Kasumi-1 (cell line): ENCODE measurements at places on chromosomes 7 and 10.

DNA sequence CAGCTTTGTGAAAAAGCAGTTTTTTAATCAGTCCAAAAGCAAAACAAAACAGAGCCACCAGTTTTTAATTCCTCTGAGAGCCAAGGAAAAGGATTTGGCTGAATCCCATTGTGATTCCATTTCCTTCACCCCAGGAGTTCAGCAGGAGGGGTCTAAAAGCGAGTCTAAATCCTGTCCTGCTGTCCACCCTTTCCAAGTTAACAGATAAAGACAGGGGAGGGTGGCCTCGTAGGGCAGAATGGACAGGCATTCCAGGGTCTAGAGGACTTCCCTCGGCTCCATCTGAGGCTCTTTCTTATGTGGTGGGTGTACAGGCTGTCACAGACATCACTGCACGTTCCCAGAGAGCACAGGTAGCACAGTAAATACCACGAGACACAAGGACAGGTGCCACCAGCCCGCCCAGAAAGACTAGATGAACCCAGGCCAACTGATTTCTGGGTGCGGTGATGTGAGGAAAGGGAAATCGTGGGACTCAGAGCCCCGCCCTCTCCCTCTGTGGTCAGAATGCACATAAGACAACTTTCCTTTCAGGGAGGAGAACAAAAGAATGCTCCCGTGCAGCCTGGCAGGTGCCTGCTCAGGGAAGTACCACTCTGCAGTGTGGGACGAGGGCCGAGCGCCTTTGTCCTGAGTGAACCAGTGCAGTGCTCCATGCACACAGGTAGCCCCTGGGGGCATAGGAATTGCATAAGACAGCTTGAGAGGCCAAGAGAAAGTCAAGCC lies 119.7 kb downstream of the ABLIM1 start:
- no peak for DNase-seq

GRCh38 chr7:2306688-2307087 lies 7.6 kb downstream of the SNX8 start:
- no peak for DNase-seq

- no peak for DNase-seq
Observed at GRCh38 chr10:43305876-43306275, 39.0 kb upstream of the RASGEF1A start.

DNA sequence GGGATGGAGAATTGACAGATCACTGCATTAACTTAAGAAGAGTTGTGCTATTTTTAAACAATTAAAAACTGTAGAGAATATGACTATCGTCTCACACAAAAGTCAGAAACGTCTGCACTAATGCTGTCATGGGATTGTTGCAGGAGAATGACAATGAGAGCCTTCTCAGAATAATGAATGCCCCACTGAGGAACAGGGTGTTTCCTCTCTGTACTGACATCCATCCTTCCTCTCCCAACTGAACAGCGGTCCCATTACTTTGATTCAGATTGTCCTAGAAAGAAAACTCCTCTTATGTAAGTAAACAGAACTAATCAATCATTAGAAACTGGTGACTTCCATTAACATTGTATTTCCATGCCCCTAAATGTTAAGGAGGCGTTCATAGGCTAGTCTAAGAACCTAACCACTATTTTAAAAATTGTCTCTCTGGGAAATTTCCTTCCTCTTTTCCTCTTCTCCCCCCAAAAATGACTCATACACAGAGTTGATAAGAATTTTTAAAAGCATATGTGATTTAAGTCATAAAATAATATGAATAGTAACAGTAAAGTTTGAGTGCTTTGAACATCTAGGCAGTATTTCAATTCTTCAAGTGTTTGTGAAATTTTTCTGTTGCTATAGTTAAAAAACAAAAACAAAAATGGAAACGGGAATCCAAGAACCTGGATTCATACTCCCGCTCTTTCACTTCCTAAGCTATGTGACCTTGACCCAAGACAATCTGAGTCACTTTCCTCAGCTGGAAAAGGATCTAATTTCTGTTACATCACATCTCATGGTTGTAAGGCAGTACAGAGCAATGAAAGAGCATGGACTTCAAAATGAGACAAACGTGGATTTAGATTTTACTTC lies 12.7 kb upstream of the MACC1 start:
- no peak for DNase-seq

DNA sequence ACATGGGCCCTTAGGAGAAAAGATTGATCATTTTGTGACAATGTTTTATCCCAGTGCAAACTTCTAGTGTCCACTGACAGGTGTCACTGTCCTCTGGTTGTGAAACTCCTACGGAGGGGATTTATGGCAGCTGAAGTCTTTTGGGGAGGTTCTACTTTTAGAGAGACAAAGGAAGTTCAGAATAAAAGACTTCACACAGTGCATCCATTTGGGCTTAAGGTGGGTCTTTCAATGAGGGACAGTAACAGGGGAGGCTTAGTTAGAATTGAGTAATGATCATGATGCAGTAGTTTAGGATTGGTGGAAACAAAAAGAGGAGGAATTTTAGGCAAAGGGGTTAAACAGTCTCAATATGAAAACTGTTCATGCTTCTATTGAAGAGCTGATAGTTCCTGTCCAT lies 501.1 kb upstream of the NRP1 start:
- DNase-seq: no peak

DNA sequence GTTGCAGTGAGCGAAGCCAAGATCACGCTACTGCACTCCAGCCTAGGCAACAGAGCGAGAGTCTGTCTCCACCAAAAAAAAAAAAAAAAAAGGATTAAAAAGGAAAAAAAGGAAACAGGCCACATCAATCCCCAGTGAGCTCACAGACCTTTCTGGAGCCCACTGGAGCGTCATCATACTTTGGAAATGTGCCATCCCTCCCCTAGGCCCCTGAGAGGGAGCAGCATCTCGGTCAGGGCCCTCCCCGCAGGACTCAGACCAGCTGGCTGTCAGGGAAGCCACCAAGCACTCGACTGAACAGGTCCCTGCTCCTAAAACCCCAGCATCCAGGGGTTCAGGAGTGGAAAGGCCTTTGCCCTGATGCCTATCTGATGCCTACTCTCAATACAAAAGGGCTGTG lies 97.9 kb upstream of the SH2B2 start:
- DNase-seq: no peak

- no peak for DNase-seq
Observed at GRCh38 chr7:122674502-122674901, 24.4 kb downstream of the RNF133 start.

- DNase-seq: no peak
Observed at GRCh38 chr10:19488592-19489280, 327.5 kb upstream of the PLXDC2 start.

DNA sequence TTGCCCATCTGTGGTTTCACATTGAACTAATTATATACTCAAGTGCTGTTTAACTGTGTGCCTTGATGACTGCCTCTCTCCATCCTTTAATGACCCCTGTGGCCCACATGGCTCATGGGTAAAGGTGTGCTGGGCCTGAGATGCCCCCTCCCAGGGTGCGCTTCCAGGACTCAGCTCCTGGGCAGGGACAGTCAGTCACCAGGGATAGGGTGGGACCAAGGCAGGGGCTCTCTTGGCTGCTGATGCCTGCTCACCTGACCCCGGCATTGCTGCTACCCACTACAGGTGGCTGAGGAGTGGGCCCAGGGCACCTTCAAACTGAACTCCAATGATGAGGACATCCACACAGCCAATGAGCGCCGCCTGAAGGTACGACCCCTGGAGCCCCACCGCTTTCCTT lies 6.5 kb downstream of the ASL start:
- DNase-seq: no peak

DNA sequence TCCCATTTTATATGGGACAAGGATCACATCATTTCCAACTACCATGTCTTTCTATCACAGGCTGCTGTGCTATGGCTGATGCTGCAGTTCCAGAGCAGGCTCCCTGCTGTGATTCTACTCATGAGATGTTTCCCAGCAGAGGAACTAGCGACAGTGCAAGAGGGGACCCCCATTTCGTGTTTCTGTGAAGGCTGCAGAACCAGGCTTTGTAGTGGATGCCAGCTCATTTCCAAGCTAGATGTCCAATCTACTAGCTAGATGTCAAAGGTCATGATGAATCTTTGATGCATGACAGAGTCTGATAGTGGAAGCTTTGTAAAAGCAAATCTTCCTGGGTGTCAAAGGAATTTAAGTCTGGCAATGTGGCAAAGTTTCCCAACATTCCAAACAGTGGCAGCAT lies 21.2 kb upstream of the MYO3A start:
- no peak for DNase-seq

DNA sequence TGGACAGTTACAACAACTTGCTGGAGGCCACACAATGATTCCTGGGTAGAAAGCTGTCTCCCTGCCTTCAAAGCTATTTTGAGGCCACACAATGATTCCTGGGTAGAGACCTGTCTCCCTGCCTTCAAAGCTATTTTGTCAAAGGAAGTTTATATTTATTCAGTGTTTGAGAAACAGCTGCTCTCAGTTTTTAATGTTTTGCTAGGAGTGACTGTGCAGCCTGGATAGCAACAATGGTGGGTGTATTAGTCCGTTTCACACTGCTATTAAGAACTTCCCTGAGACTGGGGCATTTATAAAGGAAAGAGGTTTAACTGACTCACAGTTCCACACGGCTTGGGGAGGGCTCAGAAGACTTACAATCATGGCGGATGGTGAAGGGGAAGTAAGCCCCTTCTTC lies 3.9 kb upstream of the SGPL1 start:
- DNase-seq: no peak

DNA sequence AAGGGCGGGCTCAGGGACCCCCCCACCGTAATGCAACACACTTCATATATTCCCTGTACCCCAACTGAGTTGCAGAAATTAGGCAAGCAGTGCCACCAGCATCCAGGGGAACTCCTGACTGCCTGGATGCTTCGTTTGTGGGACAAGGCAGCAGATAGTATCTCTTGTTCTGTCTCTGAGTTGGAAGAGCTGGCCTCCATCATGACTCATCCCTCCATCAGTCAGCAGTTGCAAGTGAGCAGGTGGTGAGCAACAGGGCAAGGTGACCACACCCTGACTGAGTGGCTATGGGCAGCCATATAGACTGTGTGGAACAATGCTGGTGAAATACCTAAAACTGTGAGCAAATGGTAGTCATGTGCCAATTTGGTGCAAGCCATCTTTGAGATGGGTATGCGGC lies 22.8 kb upstream of the ADAMTS14 start:
- no peak for DNase-seq

DNA sequence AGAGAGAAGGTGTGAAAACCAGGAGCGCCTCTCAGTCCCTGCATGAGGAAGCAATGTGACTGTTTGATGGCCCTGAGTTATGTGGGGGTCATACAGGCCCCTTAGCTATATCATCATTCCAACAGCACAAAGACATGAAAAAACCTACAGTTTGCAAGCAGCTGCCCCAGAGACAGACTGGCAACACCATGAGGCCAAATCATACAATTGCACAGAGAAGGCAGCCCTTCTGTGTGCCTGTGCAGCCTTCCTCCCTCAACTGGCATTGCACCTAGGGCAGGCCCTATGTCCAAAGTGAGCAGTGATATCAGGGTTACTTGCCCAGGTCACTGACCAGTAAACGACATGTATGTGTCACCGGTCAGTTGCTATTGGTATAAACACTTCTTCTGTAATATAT lies 41.6 kb downstream of the GPRIN2 start:
- no peak for DNase-seq

- DNase-seq: no peak
Observed at GRCh38 chr10:7706534-7707073, 3.5 kb downstream of the ITIH2 start.

DNA sequence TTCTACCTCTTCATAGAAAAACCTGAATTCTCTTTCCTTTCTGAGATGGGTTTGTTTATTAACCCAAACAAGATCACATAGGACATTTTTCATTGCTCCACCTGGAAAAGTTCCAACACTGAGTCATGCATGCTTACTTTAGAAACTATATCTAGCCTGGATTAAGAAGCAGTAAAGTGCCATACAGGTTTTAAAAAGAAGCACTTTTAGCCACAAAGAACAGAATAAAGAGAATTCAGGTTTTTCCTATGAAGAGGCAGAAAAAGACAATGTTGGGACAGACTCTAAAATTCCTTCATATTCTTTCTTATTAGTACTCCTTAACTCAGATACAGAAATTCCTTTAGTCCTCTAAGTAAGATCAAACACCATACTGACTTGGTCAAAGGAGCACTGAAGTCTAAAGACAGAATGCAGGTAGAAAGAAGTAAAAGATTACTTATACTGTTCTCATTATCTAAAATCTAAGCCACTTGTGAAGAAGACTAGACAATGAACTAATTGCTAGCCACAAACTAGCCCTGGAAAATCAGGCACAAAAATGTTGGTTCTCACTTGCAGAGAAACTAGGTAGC lies 241.3 kb downstream of the ANK3 start:
- DNase-seq: no peak

- DNase-seq: no peak
Observed at GRCh38 chr7:25722856-25723255, 429.1 kb upstream of the NFE2L3 start.

- no peak for DNase-seq
Observed at GRCh38 chr7:16804674-16805439, at the start of gene AGR2. Gene AGR2 (minus strand): TSS chr7:16804999. CDS start chr7:16801796, 3,203 bp downstream.

GRCh38 chr10:70352401-70353097 lies 29.9 kb downstream of the LRRC20 start:
- no peak for DNase-seq

DNA sequence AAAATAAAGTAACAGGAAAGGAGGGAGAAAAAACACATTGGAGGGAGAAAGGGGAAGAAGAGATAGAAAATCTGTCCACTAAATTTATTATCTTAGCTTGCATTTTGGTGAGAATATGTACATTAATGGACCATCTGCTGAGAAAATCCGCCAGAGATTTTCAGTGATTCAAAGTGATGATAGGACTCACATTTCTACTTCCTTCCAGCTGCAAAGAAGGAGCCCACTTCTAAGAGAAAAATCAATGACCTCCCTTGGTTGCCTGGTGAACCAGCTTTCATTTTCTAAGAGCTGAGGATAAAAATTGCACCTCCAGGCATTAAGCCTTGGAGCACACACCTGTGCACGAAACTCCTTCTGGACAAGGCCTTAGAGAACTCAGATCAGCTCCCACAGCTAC lies 404.3 kb downstream of the SFMBT2 start:
- DNase-seq: no peak

GRCh38 chr7:44845451-44845850 lies 2.4 kb downstream of the H2AZ2 start:
- peak; percentile 28 for DNase-seq

DNA sequence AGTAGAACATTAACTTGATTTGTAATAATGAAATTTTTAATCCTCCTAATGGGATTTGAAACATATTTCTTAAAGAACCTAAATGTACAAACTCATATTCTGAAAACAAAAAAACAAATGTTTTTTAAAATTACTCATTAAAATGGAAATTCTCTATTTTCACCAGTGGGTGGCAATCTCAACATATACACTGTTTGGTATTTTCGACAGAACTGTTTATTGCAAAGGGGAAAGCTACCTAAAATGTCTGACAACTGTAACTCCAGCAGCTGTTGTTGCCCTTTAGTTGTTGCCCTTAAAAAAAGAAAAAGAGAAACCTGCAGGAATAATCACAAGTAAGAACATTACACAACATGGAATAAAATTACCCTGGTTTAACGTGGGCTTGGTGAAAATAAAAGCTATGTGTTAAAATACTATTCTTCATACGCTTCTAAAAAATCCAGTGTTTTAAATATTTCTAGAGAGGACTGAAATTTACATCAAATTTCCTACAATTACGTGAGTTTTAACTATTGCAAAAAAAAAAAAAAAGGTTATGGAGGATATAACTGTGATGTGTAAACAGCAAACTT lies 54.5 kb downstream of the COL1A2 start:
- peak; percentile 70 for DNase-seq
